Left forelimb (tissue), 1 donor: ENCODE measurements at places on chromosomes 13 and 19.
A peak's percentile ranks its signal among the peaks of the same experiment; 100 is the strongest.

DNA sequence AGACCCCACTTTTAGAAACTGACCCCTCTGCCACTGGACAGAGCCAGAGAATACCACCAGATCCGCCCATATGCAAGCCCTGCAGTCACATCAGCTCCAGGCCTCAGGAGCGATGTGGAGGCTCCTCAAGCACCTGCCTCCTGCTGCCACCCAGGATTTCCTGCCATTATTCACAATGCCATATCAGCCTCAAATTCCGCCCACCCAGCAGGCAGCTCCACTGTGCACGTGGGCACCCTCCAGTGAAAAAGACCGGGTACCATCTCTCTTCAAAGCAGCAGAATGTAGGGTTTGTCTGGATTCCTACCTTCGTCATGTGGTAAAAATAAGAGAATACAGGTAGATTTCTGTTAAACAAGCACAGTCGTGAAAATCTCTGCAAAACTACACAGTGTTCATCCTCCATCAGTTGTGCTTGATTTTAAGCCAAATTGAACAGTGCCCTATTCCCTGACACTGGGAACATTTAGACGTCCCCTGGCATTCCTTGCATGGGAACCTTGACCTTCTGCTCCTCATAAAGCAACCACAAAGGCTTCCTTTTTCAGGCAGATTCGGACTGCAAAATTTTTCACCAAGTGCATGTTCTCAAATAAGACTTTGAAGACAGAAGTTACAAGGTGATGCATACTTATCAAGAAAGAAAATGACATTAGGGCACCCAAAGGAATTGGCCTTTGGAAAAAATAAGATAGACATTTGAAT is 56.4 kb downstream of the FAM124A start:
- no peak for DNase-seq

DNA sequence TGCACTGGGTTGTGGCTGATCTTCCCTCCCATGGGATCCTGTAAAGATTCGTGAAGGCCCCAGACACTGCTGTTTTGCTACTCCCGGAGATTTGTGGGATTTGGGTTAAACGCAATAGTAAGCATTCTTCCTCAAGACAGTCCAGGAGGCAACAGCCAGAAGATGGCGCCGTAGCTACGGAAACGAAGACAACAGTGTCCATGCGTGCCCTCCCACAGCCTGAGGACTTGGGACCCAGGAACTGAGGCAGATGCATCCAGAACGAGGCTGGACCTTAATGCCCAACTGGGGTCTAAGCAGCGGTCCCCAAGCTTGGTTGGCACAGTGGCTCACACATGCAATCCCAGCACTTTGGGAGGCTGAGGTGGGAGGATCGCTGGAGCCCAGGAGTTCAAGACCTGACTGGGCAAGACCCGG is 57.6 kb upstream of the ZNF507 start:
- DNase-seq, result no peak

DNA sequence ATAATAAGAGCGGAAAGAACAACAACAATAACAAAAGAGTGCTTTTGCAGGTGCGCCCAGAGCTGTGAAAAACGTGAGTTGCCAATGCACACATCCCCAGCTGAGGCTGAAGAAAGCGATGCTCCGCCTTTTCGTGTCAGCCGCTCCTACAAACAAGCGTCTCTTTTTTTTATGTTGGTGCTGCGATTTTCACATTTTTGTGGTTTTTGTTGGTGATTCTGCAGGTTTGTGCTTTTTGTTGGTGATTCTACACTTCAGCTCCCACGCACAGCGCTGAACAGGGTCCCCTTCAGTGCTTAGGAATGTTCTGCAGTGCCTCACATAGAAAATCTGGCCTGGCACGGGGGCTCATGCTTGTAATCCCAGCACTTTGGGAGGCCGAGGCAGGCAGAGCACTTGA is 7.3 kb upstream of the SBK3 start:
- no peak for DNase-seq

DNA sequence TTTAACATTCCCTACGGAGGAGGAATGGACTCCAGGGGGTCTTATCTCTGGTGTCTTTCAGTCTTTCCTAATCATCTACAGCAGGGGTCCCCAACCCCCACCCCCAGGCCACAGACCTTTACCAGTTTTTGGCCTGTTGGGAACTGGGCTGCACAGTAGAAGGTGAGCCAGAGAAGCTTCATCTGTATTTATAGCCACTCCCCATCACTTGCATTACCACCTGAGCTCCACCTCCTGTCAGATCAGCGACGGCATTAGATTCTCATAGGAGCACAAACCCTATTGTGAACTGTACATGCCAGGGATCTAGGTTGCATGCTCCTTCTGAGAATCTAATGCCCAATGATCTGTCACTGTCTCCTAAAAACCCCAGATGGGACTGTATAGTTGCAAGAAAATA is 120.0 kb upstream of the TMTC4 start:
- DNase-seq, result no peak

DNA sequence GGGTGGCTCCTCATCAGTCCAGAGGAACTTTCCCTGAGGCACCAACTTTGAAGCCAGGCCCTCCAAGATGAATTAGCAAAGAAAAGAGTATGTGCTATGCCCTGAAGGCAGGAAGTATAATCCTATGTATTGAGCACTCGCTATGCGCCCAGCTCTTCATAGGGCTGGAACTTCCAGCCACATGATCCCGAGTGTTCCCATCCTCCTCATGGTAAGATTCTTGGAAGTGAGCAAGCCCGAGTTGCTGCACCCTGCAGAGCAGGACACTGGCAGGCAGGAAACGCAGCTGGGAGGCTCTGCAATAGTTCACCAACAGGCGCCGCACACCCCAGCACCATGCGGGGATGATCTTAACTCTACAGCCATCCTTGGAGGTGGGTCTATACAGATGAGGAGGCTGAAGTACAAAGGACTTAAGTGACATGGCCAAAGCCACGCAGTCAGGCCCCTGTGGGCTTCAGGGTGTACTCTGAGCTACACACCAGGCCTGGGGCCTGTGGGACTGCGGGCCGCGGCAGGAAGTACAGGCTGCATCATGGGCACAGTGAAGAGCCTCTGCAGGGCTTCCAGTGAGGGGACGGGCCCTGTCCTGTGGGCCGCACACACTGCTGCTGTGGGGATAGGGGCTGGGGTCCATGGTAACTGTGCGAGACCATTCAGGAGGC is 25.1 kb downstream of the C19orf47 start:
- no peak for DNase-seq

DNA sequence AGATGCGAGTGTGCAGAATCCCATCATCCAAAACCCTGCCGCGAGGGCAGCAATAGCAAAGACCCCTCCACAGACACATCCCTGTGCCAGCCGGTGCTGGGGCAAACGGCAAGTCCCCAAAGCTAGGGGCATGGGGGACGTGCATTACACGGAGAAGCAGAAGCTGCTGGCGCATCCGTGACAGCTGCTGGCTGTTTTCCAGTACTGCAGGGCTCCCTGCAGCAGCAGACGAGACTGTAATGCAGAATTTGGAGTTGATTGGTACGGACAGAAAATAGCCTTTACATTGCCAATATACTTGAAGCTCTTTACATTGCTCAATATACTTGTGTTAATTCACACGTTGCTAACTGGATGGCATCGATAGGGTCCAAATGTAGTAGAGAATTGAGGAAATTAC is 77.2 kb upstream of the TMTC4 start:
- no peak for DNase-seq

DNA sequence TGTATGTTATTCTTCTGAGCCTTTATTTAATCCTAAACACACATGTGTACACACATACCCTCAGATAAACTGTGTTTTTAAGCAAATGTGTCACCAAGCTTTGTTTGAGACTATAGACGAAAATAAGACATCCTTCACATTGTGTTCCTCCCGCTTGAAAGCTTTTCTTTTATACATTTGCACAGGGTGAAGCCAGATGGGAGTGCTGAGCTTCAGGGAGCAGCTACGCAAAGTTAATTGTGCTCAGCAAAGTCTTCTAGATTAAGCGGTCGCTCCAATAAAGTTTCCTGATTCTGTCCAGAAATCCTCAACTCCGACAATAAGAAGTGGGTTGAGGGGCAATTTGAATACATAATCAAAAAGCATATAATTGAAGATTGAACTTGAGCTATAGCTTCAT is 117.2 kb upstream of the ARGLU1 start:
- DNase-seq, result no peak

DNA sequence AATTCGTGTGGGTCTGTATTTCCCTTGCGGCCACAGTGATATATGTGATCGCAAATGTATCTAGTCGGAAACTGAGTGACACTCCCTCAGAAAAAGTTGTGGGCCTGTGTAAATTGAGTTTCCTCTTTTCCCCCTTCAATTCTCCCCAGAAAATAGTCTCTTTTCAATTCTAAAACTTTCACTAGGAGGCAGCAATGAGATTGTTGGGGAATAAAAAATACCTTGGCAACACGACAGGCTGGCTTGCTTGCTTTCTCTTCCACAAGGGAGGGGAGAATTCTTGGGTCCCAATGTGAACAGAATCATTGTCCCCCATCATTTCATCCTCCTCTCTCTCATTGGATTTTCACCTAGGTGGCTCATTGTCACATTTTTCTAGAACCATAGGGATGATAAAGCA is 3.7 kb upstream of the SOX21 start:
- no peak for DNase-seq

- DNase-seq, result no peak
Observed at GRCh38 chr19:46724468-46724867, 7.6 kb upstream of the PRKD2 start.

- DNase-seq, result no peak
Observed at GRCh38 chr13:109196948-109197347, 567.5 kb downstream of the MYO16 start.

- no peak for DNase-seq
Observed at GRCh38 chr19:49455773-49456172, 2.7 kb downstream of the ALDH16A1 start.

GRCh38 chr13:46565808-46566750 is 13.1 kb downstream of the LRCH1 start:
- no peak for DNase-seq

- no peak for DNase-seq
Observed at GRCh38 chr13:37665420-37665819, 66.9 kb upstream of the POSTN start.

- DNase-seq, result no peak
Observed at GRCh38 chr13:75296641-75297040, 185.3 kb downstream of the TBC1D4 start.

DNA sequence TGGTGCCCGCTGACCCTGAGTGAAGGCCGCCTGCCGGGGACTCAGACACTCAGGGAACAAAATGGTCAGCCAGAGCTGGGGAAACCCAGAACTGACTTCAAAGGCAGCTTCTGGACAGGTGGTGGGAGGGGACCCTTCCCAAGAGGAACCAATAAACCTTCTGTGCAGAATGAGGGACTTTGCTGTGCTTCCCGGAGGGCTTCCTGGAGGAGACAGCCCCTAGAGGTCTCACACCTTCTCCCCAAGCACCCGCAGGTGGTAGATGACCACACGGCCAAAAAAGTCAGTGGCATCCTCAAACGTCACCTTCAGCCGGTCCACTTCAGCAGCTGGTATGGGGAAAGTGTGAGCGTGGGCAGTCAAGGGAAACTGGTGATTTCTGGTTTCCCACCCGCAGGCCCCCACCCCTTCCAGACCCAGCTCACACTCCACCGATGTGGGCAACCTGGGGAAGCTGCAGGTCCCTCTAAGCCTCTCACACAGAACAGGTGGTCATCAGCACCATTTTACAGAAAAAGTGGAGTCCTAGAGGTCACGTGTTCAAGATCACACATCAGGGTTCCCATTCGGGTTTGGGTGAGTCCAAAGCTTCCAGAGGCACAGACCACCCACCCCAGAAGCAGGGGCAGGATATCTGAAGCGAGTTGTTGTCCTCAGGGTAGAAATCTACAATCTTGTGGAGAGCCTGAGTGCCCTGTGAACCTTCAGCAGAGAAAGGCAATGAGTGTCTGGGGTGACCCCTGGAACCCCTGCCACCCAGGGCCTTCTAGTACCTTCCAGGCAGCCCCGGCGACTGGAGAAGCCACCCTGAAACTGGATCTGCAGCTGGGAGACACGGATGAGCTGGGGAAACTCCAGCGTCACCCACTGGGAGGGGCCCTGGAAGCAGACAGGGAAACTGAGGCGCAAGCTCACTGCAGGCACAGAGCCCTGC is 1.2 kb downstream of the NR2C2AP start:
- no peak for DNase-seq

DNA sequence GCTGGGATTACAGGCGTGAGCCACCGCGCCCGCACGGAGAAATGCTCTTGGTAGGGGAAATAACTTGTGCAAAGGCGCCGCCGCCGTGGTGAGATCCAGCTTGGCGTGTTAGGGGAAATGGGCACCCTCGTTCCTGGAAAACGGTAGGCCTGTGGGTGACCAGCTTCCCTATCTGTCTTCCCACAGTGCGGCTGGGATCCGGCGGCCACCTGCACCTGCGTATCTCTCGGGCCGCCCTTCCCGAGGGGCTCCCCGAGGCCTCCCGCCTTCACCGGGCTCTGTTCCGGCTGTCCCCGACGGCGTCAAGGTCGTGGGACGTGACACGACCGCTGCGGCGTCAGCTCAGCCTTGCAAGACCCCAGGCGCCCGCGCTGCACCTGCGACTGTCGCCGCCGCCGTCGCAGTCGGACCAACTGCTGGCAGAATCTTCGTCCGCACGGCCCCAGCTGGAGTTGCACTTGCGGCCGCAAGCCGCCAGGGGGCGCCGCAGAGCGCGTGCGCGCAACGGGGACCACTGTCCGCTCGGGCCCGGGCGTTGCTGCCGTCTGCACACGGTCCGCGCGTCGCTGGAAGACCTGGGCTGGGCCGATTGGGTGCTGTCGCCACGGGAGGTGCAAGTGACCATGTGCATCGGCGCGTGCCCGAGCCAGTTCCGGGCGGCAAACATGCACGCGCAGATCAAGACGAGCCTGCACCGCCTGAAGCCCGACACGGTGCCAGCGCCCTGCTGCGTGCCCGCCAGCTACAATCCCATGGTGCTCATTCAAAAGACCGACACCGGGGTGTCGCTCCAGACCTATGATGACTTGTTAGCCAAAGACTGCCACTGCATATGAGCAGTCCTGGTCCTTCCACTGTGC is 2.4 kb downstream of the GDF15 start:
- peak; percentile 89 for DNase-seq

DNA sequence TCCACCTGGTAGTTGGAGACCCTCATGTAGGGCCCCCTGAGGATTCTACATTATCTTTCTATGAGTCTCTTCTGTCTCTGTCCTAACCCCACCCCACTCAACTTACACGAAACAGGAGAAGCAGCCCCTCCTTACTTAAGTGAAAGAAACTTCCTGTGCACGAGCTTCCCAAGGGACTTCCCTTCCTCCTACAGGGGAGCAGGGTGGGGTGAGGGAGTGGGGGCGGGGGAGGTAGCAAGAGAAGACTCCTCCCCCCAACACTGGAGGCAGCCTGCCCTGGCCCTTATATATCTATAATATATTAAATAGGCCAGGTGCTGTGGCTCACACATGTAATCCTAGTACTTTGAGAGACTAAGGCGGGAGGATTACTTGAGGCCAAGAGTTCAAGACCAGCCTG is 5.5 kb upstream of the PDE4C start:
- no peak for DNase-seq

DNA sequence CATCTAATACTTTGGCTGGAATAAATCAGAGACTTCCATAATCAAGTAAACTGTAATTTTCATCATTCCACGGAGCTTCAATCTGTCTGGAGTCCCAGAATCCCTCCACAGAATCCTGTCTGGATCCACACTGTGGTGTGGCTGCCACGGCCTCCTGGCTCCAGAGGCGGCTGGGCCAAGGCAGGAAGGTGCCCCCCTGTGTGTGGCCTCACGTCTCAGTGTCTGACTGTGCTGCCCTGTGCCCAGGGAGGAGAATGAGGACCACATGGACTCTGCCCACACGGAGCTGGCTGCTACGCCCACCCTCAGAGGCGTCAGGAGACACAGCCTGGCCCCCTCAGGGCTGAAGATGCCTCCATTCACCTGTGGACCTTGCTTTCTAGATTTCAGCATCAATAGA is 12.2 kb upstream of the ZNF135 start:
- no peak for DNase-seq
